ENCODE measurements at places on chromosomes 5 and 9. TPM values are rescaled to one million over a fixed set of nuclear protein-coding genes. Genes with fewer than 3 reads are reported as not detected.
A peak's percentile ranks its signal among the peaks of the same experiment; 100 is the strongest.

Gene ANKRD20A1
- polyA plus RNA-seq: 1.4 TPM

DNA sequence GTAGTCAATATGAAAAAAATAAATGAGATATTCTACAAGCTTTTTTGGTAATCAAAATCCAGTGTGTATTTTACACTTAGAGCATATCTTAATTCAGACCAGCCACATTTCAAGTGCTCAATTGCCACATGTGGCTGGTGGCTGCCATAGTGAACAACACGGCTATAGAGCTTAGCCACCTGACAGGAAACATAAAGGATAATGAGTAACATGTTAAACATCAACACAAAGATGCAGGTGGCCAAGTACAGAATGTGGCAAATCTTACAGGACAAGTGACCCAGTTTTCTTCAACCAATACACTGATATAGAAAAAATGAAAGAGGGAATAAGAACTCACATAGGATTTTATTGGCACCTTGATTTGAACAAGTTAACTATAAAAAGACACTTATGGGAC is 61.4 kb downstream of the KIF24 start:
- DNase-seq: peak; percentile 51

GRCh38 chr5:38605610-38606009 is 49.2 kb upstream of the LIFR start:
- DNase-seq: no peak

DNA sequence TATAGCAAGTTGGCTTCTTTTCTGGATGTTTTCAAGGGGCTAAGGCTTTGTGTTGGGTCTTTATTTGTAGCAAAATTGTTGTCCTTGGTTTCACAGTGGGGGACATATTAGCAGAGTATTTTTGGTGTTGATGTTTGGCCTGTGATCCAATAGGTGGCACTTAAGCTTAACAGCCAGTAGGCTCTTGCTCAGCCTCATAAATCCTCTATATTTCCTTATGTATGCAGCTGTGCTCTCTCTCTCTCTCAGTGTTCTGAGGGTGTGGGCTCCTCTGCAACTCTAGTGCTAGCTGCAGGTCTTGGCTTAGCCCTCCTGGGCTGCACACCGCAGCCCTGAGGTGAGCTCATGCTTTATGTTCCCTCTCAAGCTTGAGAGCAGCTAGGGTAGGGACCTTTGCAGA is 195.0 kb upstream of the GHR start:
- no peak for DNase-seq
